Activated CD8-positive, alpha-beta memory T cell treated with anti-CD3 and anti-CD28 coated beads for 36 hours (primary cell): ENCODE measurements at places on chromosomes 4 and X. TPM values are rescaled to one million over a fixed set of nuclear protein-coding genes. Genes with fewer than 3 reads are reported as not detected.

The ADH1B gene
- not detected for total RNA-seq

The TLR8 gene
- not detected for total RNA-seq

The ARR3 gene
- total RNA-seq = not detected

The MAGEA11 gene
- total RNA-seq = not detected

The FGG gene
- total RNA-seq = not detected

The TEX13C gene
- not detected for total RNA-seq

The CC2D2A gene
- not detected for total RNA-seq

The CT45A5 gene
- total RNA-seq = not detected

The CSAG3 gene
- total RNA-seq = not detected

The PNCK gene
- total RNA-seq = not detected

The TLR2 gene
- total RNA-seq = 0.23 TPM

The ELK1 gene
- 63.4 TPM for total RNA-seq

The PABPC4L gene
- not detected for total RNA-seq

The SLC25A43 gene
- 10.6 TPM for total RNA-seq

The BANK1 gene
- 0.17 TPM for total RNA-seq

The TCP11X2 gene
- not detected for total RNA-seq

The H2BW2 gene
- total RNA-seq = 0.08 TPM

The SEC24D gene
- total RNA-seq = 21.8 TPM

The EPGN gene
- total RNA-seq = not detected

The IL1RAPL1 gene
- total RNA-seq = not detected

The CYTL1 gene
- total RNA-seq = not detected

The TAPT1 gene
- 26.8 TPM for total RNA-seq

The SMARCA5 gene
- 65.5 TPM for total RNA-seq

The TCEAL2 gene
- not detected for total RNA-seq

The ATP8A1 gene
- 28.9 TPM for total RNA-seq

The XKRX gene
- 0.10 TPM for total RNA-seq

The ZAR1 gene
- total RNA-seq = not detected

The RHOH gene
- 122 TPM for total RNA-seq

The PAGE4 gene
- not detected for total RNA-seq

The ALB gene
- total RNA-seq = not detected

The ADGRA3 gene
- 3.4 TPM for total RNA-seq

The FHIP1A gene
- total RNA-seq = not detected

The UGT2B10 gene
- total RNA-seq = not detected

The IL21 gene
- 3.2 TPM for total RNA-seq

The NAP1L2 gene
- total RNA-seq = 1.6 TPM
